ENCODE measurements at places on chromosomes 6 and 20.
A peak's percentile ranks its signal among the peaks of the same experiment; 100 is the strongest.

- no peak for DNase-seq
Measured at GRCh38 chr6:128033156-128033555, 132.3 kb upstream of the THEMIS start.

- no peak for DNase-seq
Measured at GRCh38 chr6:26071135-26071534, 16.1 kb upstream of the HFE start.

GRCh38 chr20:18978311-18978710 lies 164.7 kb downstream of the SCP2D1 start:
- DNase-seq: no peak

- DNase-seq: no peak
Measured at GRCh38 chr6:29745855-29746449, 22.7 kb downstream of the HLA-F start.

- DNase-seq: peak; percentile 65
Measured at GRCh38 chr6:49570474-49571079, 20.1 kb downstream of the C6orf141 start.

DNA sequence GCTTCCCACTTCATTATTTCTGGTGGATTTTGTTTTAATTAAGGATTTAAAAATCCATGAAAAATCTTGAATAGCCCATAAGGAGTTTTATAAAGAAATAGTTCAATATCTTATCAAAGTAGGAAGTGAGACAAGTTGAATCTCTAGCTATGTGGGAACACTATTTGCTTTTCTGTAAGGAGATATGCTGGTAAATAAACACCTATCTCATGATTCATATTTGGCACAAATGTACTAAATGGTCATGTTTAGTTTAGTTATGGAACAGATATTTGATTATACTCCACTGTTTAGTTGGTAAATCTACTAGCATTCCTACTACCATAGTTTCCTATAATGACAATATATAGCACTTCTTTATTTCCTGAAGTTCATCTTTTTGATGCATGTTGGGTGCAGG lies 239.9 kb upstream of the CEP162 start:
- DNase-seq: no peak

- no peak for DNase-seq
Measured at GRCh38 chr20:50724851-50725723, 6.3 kb upstream of the PARD6B start.

DNA sequence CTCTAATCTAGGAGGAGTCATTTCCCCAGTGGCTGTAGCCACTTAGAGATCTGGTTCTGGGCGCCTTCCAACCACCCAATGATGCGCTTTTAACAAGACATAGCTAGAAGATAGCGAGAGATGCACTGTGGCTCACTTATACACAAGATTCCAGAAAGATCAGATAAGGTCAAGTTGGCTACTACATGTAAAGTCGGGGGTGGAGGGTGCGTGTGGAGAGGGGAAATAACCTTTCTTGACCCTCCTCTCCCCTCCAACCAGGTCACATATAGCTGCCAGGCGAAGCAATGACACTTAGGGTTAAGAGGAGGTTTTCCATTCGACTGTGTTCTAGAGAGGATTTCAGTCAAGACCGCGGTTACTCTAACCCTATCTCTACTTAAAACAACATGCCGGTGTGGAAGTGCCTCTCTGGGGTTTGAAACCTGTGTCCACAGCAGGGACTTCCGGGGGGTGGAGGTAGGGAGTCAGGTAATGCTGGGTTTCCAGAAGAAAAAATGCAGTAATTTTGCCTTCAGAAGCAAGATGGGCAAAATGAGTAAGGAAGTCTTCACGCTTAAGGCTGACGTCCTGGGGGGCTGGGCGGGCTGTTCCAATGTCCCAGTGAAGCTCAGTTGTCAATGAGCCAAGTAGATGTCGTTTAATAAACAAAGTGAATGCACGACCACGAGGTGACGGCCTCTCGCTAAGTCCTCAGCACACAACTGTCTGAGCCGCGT lies 1.8 kb upstream of the SIM1 start:
- DNase-seq: no peak

DNA sequence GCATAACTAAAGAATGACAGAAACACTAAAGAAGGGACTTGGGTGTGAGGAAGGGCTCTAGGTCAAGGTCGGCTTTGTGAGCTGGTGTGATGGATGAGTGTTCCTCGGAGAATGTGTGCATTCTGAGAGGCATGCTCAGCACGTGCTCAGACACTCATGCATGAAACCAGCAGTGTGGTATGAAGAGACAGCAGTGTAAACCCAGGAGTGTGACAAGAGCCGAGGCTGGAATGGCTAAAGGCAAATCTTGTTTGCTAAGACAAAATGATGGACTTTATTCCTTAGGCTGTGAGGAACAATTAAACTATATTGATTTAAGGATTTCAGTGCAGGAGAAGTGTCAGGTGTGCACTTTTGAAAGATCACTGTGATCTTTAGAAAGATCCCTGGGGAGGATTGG lies 107.4 kb upstream of the MAP7 start:
- no peak for DNase-seq

GRCh38 chr6:135162678-135163439 lies 18.2 kb upstream of the MYB start:
- DNase-seq: no peak

GRCh38 chr20:14777591-14777990 lies 440.2 kb upstream of the FLRT3 start:
- DNase-seq: no peak

GRCh38 chr6:109284675-109285074 lies 97.6 kb downstream of the CD164 start:
- no peak for DNase-seq

DNA sequence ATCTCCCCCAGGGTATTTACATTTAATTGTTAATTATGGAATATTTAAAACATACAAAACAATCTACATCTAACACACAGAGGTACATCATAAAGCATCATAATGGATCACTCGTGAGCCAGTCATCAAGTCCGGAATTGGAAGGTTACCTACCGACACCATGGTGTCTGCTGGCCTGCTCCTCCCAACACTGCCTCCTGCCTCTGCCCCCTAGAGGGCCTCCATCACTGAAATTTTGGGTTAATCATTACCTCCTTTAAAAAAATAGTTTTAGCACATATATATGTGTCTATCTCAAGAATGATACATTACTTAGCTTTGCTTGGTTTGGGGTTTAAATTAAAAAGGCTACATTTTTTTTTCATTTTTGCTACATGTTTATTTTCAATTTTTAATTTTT lies 114.6 kb upstream of the PDE10A start:
- no peak for DNase-seq

DNA sequence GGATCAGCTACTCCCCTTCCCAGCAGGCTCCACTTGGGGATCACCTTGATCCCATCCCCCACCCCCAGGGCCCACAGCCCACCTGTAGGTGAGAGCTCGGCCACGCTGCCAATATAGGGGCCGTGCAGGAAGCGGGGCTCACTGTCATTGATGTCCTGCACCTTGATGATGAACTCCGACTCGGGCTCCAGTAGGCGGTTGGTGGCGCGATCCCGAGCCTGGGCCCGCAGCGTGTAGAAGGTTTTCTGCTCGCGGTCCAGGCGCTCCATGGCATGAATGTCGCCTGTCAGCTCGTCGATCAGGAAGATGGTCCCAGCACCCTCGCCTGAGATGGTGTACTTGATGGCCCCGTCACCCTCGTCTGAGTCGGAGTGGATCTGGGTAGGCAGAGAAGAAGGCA lies 67.4 kb downstream of the CDH22 start:
- DNase-seq: no peak

DNA sequence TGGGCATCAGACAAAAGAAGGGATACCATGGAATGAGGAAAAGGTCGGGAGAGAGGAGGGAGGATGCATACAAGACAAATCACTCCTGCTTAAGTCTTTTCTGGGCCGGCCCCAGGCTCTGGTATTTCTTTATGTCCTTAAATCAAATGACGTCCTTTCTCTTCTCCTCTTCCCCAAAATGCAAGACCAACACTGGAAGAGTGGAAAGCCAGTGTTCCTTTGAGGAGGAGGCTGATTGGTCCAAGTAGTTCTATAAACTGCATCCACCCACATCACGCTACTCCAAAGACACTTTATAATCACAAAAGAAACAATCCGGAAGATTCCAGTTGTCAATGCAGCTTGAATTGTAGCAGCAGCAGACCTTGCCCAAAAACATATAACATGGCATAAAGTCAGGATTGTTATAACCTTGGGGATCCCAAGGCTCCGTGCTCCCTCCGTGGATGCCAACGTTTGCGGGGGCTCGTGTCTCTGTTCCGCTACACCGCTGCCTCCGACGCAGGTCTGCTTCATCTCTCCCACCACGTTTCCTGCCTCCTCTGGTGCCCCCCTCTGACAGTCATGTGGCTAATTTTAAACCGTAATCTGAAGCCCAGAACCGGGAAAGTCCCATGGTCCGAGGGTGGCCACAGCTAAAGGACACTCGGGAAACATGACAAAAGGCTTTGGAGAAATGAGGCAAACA lies 47.1 kb downstream of the MCUR1 start:
- no peak for DNase-seq

DNA sequence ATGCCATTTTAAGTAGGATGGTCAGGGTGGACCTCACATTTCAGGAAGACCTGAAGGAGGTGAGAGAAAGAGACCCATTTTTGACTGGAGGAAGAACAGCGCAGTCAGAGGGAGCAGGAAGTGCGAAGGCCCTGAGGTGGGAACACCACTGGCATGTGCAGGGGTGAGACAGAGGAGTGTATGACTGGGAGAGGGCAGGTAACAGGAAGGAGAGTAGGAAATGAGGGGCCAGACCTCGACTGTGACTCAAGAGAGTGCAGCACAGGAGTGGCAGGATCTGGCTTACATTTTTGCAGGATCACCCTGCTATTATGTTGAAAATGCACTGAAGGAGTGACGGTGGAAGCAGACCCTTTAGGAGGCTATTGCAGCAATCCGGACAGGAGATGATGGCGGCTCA lies 117.7 kb upstream of the CDYL start:
- no peak for DNase-seq

GRCh38 chr6:20217324-20217855 lies 5.1 kb upstream of the MBOAT1 start:
- DNase-seq: no peak

GRCh38 chr6:53244958-53245357 lies 96.3 kb upstream of the GCM1 start:
- DNase-seq: no peak

- no peak for DNase-seq
Measured at GRCh38 chr20:25052255-25053194, 5.4 kb downstream of the ACSS1 start.

DNA sequence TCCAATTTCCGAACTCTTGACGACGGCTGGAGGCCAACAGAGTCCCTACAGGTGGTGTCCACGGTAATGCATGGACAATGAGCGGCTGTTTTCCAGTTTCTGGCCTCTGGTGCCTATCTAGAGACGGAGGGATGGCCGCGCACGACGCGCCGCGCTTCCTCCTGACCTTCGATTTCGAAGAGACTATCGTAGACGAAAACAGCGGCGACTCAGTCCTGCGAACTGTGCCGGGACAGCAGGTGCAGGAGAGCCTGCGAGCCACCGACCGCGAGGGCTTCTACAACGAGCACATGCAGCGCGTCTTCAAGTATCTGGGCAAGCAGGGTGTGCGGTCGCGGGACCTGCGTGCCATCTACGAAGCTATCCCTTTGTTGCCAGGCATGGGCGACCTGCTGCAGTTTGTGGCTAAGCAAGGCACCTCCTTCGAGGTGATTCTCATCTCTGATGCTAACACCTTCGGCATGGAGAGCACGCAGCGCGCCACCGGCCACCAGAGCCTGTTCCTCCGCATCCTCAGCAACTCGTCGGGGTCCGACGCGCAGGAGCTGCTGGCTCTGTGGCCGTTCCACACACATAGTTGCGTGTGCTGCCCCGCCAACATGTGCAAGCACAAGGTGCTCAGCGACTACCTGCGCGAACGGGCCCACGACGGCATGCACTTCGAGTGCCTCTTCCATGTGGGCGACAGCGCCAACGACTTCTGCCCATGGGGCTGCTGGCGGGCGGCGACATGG lies 169.4 kb downstream of the CDK19 start:
- DNase-seq: no peak

- DNase-seq: no peak
Measured at GRCh38 chr6:93272896-93273295, 146.5 kb downstream of the EPHA7 start.

GRCh38 chr6:152975204-152975915 lies 7.5 kb downstream of the FBXO5 start:
- DNase-seq: no peak

DNA sequence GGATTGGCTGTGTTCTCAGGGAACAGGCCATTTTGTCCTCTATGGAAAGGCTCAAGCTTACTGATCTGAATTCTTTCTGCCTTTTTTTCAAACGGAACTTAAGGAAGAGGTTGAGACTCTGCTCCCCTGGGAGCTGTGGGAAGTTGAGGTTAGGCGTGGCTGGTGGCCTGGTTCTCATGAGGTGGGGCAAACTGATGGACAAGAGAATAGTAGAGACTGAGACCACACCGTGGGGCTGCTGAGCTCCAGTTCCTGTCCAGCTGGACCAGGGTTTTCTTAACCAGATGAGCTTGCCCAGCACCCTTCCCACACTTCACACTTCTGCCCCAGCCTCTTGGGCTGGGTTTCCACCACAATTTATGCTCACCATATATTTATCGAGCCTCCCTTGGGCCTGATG lies 6.1 kb downstream of the AP5S1 start:
- DNase-seq: no peak

- DNase-seq: no peak
Measured at GRCh38 chr6:62298745-62299392, 12.8 kb upstream of the KHDRBS2 start.

- DNase-seq: no peak
Measured at GRCh38 chr20:36251426-36251825, 15.1 kb downstream of the AAR2 start.

- DNase-seq: no peak
Measured at GRCh38 chr6:85620308-85620707, 22.4 kb downstream of the SYNCRIP start.

GRCh38 chr6:32252331-32253009 lies 28.6 kb upstream of the NOTCH4 start:
- no peak for DNase-seq

GRCh38 chr6:11042750-11043377 lies 1.2 kb downstream of the ELOVL2 start:
- DNase-seq: no peak

DNA sequence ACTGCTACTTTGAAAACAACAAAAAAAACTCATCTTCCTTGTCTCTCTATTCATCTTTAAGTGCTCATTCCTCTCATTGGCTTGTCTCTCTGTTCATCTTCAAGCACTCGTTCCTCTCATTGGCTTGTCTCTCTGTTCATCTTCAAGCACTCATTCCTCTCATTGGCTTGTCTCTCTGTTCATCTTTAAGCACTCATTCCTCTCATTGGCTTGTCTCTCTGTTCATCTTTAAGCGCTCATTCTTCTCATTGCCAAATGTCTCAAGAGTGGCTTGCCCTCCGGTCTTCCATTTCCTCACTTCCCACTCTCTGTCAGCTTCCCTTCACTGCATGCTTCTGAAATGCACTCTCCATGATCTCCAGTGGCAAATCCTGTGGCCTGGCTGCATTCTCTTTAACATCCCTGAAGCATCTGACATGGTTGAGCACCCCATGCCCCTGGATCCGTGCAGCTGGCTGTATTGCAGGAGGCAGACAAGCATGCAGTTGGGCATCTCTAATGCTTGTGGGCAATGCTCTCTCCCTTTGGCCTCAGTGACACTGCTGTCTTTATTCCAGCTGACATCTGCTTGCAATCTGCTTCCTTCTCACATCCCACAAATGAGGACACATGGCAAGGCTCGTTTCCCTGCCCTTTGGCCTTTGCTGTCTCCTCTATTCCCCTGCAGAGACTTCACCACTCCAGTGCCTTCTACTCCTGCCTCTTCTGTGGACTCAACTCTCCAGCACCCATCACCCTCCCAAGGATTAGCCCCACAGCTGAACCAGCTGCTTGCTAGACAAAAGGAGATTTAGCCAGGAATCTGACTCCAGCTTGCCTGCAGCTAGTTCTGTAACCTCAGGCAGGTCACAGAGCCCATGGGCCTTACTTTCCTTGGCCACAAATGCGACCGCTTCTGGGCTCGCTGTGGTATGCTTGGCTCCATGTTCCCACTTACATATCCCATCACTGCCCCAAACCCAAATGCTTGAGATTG lies 143.2 kb upstream of the SNX9 start:
- no peak for DNase-seq
